ENCODE measurements at places on chromosomes 2 and 18.
A peak's percentile ranks its signal among the peaks of the same experiment; 100 is the strongest.

GRCh38 chr18:54824761-54825160 lies 3.5 kb upstream of the RAB27B start:
- DNase-seq, result no peak

GRCh38 chr2:28750316-28751251 lies 1.0 kb upstream of the PPP1CB start:
- no peak for DNase-seq

DNA sequence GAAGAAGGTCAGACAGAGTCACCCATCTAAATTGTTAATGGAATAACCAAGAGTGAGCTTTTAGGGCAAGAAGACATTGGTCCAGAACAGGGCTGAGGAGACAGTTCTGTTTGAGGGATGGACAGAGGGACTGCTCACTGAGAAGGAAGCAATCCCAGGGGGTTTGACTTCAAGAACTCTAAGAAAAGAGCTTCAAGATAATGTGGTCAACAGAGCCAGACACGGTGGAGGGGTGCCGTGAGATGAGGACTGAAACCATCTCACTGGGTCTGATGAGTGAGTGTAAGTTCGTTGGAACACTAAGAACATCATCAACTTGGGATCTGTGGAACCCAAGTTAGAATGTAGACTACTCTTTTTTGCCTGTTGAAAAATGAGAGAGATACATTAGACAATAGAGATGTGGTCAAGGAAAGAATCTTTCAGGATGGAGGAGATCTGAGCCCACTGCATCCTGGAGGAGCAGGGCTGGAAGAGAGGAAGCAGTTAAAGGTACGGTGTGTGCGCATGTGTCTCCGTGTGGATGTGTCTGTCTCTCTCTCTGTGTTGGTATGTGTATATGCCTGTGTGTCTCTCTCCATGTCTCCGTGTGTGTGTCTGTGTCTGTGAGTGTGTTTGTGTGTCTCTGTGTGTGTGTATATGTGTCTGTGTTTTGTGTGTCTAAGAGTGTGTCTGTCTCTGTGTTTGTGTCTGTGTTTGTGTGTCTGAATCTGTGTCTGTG lies 172.1 kb downstream of the MYCN start:
- DNase-seq, result no peak

- DNase-seq, result no peak
Observed at GRCh38 chr2:134463699-134464022, 209.8 kb downstream of the MGAT5 start.

DNA sequence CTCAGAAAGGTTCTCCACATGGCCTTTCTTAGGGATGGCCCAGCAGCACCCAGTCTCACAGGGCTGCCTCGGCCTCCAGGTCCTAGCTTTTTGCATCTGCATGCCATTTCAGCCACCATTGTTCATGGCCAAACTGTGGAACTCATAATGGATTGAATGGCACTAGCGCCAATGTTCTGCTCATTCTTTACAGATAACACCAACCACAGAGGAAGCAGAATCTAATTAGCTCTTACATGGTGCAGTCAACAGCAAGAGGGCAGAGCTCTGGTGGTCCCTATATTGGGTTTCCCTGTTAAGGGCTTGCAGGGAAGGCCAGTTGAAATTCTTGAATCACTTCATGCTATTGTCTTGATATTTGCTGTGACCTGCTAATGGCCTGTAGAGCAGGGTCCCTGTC lies 45.6 kb downstream of the ARL4C start:
- no peak for DNase-seq

GRCh38 chr2:171208657-171209056 lies 48.0 kb upstream of the TLK1 start:
- no peak for DNase-seq

GRCh38 chr2:184498936-184499335 lies 99.4 kb upstream of the ZNF804A start:
- DNase-seq, result no peak

DNA sequence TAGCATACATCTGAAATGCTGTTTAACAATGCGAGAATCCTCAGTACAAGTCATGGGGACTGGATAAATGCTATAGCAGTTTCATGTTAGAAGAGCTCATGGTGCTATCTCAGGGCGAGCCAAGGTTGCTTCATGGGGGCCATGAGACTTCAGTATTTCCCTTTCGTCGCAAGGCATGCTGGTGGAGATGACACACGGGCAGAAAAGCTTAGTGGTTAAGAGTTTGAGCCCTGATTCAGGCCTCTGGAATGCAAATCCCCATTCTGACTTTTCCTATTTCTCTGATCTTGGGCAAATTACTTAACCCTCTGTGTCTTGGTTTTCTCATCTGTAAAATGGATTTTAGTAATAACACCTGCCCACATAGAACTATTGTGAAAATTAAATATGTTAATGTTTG lies 57.4 kb upstream of the EPHA4 start:
- DNase-seq, result no peak

DNA sequence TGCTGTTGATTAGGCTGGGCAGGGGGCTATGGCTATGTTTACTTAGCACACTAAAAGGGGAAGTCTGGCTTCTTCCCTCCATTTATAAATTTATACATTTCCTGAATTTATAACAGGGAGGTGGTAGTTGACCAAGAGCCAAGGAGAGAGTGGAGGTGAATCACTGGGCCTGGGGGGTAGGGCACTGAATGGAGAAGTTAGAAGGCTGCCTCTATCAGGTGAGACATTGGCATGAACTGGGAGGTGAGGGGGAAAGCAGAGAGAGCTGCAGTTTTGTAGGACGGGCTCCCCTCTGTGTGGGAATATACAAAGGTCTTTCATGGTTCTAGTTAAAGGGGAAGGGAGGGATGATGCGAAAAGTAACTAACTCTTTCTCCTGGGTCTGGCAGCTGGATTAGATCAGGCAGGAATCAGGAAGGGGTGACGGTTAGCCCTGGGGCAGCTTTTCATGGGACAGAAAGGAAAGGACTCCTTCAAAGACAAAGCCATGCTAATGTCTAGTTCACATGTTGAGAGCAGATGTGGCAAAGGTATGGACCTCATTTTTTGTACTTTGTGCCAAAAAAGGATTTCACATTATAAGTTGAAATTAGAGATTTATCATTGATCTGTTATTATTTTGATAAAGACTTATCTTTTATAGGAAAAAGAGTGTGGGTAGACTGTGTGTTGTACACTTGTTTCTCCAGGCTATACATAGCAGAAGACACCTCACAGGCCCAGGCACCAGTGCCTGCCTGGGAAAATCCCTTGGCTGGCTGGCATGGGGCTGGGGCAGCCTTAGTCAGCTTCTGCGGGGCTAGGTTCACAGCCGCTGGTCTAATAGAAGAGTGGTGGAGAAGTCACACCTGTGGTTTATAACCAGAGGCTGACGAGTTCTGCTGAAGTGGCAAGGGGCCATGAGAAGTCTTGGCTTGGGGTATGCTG lies 158.7 kb downstream of the CLIP4 start:
- no peak for DNase-seq

- no peak for DNase-seq
Observed at GRCh38 chr18:36459786-36460185, 162.3 kb downstream of the FHOD3 start.

DNA sequence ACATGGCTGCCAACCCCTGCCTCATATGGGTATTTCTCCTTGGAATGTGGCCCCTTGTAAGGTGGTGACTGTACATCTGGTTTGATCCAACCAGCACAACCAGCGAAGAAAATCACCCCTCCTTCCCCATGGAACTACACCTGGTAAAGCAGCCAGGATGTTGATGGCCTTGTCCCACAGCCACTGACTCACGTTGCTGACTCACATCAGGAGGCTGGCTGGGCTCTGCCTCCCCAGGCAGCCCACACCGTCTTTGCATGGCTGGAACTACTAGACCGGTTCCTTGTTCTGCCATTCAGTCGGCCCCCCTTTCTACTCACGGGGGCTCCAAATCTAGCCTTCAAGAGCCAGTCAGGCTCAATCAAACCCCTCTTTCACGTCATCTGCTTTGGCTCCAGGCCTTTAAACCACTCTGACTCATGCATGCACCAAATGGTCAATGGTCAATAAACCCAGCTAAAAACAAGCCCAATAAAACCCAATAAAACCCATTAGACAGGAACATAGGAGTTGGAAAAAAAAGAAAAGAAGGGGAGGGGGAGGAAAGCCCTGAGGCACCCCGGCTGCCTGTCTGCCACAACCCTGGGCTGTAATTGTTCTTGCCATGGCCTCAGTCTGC lies 114.8 kb downstream of the PLB1 start:
- DNase-seq, result no peak

GRCh38 chr2:99777656-99778290 lies 288.0 kb upstream of the REV1 start:
- no peak for DNase-seq

GRCh38 chr2:177261116-177262060 lies 3.1 kb downstream of the NFE2L2 start:
- DNase-seq, result no peak

DNA sequence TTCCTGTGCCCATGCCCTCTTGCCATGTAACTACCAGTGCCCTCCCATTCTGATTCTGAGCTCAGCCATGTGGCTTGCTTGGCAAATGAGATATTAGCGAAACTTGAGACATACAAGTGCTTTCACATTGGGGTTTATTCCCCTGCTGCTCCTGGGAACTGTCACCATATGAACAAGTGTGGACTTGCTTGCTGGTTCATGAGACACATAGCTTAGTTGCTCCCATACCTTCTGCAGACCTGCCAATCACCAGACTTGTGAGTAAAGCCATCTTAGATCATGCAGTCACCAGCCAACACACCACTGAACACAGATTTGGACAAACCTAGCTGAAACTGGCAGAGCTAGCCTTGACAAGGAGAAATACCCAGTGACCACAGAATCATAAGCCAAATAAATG lies 155.1 kb downstream of the SS18 start:
- DNase-seq, result no peak

DNA sequence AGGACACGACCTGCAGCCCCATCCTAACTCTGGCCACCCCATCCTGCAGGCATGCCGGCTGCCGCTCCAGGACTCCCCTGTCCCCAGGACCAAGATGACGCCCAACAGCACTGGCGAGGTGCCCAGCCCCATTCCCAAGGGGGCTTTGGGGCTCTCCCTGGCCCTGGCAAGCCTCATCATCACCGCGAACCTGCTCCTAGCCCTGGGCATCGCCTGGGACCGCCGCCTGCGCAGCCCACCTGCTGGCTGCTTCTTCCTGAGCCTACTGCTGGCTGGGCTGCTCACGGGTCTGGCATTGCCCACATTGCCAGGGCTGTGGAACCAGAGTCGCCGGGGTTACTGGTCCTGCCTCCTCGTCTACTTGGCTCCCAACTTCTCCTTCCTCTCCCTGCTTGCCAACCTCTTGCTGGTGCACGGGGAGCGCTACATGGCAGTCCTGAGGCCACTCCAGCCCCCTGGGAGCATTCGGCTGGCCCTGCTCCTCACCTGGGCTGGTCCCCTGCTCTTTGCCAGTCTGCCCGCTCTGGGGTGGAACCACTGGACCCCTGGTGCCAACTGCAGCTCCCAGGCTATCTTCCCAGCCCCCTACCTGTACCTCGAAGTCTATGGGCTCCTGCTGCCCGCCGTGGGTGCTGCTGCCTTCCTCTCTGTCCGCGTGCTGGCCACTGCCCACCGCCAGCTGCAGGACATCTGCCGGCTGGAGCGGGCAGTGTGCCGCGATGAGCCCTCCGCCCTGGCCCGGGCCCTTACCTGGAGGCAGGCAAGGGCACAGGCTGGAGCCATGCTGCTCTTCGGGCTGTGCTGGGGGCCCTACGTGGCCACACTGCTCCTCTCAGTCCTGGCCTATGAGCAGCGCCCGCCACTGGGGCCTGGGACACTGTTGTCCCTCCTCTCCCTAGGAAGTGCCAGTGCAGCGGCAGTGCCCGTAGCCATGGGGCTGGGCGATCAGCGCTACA lies 2.1 kb downstream of the GPBAR1 start:
- no peak for DNase-seq

- DNase-seq, result peak; percentile 18
Observed at GRCh38 chr18:26655525-26656430, 107.4 kb upstream of the KCTD1 start.

DNA sequence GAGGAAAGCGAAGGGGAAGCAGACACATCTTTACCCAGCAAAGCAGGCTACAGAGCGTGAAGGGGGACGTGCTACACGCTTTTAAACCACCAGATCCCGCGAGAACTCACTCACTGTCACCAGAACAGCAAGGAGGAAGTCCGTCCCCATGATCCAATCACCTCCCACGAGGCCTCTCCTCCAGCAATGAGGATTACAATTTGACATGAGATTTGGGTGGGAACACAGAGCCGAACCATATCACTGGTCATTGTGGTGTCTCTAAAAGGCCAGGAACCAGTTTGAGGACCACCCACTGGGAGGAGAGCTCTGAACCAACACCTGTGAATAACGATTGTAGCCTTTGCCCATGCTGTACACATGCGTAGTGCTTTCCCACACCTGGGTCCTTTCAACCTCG lies 116.6 kb upstream of the FAM136A start:
- DNase-seq, result no peak

GRCh38 chr2:152028182-152028862 lies 70.5 kb downstream of the CACNB4 start:
- DNase-seq, result no peak

GRCh38 chr18:62976227-62976626 lies 260.9 kb downstream of the PHLPP1 start:
- DNase-seq, result no peak

GRCh38 chr2:141967980-141968379 lies 162.8 kb downstream of the LRP1B start:
- DNase-seq, result no peak

DNA sequence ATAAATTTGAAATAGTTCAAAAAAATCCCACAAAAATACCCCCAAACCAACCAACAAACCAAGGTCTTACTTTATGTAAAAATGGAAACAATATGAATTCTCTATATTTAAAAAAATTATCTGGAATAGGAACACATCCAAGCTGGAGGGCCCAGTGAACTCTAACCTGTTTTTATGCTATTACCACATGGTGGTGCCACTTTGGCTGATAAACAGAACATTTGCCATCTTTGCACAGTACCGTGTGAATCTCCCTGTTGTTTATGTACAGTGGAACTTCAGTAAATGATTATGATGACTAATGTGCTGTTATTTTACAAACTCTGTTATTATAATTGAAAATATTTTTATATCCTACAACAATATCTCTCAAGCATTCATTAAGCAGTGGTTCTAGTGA lies 145.3 kb upstream of the SMAD7 start:
- no peak for DNase-seq

DNA sequence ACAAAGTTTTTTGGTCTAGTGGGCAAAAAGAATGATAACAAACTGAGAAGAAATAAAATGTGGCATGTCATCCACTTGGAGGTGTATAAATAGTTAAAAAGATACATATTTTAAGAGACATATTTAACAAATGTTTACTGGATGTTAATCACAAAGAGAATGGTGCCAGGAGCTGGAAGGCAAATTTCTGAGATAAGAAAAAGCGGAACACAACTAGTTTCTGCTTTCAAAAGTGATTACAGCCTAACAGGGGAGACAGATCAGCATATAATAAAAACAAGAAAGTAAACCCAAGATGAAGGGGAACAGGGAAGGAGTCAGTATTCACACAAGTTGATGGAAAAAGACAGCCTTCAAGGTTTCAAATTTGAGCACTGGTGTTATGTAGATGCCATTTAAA lies 91.3 kb downstream of the OLA1 start:
- no peak for DNase-seq

DNA sequence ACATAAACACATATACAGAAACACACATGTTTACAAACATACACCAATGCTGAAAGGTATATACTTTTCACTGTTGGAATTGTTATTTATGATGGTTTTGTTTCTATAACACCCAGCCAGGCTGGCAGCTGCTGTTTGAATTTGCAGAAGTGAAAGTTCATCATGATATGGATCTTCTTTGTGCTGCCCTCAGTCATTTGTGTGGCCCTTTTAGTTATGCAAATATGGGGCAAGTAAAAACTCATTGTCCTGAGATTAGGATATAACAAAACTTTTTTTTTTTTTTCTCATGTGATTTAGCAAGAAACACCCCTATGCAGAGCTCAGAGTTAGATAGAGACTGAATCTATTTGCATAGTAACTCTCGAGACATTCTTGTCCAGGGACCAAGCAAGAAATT lies 714.1 kb downstream of the KCNJ3 start:
- no peak for DNase-seq

Data from NCI-H1694 (cell line).